ENCODE measurements at places on chromosomes 6 and 20. TPM values are rescaled to one million over a fixed set of nuclear protein-coding genes. Genes with fewer than 3 reads are reported as not detected.

The ZKSCAN4 gene
- total RNA-seq = 5.8 TPM

The SLC25A27 gene
- total RNA-seq = 11.7 TPM

The MAPK14 gene
- total RNA-seq = 44.4 TPM

The CYP39A1 gene
- total RNA-seq = 6.5 TPM

The TRIM10 gene
- total RNA-seq = not detected
